ENCODE measurements at places on chromosomes 5 and 9.
A peak's percentile ranks its signal among the peaks of the same experiment; 100 is the strongest.

- no peak for DNase-seq
These were observed 397.3 kb upstream of the KLF4 start for GRCh38 chr9:107886826-107887225.

GRCh38 chr9:89794918-89795317 is 190.1 kb downstream of the GADD45G start:
- DNase-seq = no peak

DNA sequence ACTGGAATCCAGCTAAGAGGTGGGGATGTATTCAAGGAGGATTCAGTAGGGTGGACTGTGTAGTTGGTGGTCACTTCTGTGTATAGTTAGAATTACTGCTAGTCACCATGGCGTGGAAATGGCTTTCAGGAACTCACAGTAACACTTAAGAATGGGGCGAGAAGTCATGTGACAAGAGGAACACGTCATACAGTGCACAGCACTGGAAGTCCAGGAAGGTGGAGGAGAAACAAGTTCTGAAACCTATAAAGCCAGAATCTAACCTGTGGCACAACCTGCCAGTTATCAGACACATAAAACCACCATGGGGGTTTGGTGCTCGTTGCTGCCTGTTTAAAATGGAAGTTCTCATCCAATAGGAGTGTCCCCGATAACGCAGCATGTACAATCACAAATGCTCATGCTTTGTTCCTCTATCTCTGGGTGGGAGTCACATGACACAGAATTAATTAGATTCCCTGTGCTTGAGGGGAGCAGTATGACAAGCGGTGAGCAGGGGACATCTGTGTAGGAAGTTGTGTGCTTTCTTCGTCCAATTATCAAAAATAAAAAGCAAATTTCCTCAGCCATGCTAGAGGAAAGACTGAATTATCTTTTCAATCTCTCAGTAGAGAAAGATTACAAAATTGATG is 193.0 kb downstream of the SPOCK1 start:
- no peak for DNase-seq

DNA sequence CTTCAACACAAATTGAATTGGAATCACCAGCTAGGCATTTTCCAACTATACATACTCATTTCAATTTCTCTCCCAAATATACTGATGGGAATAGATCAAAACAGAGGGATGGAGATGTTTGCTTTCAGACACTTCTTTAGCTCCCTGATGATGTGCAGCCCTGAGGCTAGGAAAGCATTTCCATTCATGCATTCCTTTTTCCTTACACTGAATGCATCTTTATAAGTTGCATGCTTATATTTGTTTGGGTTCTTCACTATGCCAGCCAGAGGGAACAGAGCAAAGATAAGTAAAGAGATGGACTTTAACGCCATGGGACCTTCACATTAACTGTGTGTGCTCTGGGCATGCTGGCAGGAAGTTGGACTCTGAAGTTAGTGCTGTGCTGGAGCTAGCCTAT is 696.5 kb upstream of the CDH9 start:
- no peak for DNase-seq

GRCh38 chr5:60436518-60436917 is 263.4 kb downstream of the DEPDC1B start:
- DNase-seq = no peak

GRCh38 chr5:179194201-179194910 is 134.2 kb downstream of the ZNF354C start:
- DNase-seq = no peak

DNA sequence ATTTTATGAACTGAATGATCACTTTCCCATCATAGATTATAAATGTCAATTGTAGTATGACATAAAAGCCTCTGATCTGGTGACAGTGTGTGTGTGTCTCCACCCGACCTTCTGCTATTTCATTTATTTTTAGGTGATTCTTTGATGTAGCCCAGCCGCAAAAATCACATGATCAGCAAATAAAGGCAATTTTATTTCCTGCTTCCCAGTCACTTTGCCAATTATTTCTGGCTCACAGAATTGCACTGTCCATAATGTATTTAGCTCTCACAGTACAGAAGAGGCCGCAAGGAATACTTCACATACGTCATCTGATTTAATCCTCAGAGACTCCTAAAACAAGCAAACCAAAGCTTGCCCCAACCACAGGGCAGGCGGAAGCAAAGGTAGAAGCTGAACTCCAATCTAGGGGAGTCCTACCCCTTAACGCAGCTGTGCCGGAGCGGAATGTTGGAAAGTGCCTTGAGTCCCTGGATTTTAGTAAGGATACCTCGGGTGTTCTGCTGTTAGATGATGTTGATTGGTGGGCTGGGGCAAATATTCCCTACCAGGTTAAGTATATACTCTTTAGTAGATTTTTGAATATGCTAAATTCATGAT is 384.0 kb upstream of the IRX4 start:
- DNase-seq = peak; percentile 13

- no peak for DNase-seq
These were observed 52.2 kb downstream of the ABHD17B start for GRCh38 chr9:71858812-71859211.

DNA sequence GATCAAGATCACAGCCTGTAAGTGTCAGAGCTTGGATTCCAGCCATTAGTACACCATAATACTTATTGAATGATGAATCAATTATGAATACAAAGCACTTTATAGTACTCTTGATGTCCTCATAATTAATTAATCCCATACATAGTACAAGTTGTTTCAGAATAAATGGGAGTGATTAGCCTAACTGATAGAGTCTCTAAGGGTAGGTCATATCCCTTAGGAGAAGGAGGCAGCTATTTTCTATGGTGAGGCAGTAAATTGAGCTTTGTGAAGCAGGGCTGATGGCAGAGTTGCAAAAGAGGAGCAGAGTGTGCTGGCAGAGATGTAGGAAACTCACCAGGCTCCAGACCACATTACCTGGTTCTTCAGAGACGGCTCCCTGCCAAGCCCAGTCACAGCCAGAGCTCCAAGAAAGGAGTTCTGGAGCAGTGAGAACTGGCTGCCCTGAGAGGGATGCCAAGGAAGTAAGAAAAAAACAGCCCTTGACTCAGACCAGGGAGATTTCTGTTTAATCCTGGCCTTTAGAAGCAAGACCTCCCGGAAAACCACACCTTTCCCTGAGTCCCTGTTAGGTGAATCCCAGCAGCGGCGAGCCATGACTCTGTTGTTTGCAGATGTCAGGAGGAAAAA is 112.9 kb downstream of the SH3TC2 start:
- peak; percentile 62 for DNase-seq

GRCh38 chr5:128101676-128102075 is 18.1 kb downstream of the SLC12A2 start:
- no peak for DNase-seq

DNA sequence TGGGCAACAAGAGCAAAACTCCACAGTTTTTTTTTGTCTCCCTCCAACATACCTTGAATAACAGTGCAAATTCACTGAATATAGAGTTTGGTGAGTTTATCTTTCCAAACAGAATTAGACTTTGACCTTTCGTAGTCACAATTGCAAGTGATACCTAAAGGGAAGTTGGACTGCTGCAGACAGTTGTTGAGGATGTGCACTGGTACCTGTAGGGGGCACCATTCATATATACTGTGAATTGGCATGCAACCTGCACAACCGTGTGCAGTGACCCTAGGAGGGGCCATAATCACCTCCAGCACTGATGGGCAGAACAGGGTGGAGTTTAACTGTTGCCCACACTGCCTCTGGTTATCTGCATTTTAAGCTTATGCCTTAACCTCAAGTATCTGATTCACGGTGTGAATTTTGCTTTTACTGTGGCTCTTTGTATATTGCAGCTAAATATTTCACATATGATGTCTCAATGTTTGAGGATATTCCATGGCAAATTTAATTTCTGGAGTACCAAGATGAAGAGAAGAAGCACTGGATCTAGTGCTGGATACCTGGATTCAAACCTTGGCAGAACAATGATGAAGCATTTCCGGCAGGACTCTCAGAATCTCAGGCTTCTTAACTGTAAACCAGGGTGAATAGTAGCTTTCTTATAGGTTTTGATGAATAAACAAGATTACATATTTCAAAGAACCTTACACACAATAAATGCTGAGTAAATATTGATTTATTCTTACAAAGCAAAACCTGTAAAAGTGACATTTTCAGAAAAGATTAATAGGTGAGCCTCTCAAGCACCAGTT is 144.3 kb downstream of the ACTBL2 start:
- DNase-seq = peak; percentile 60

DNA sequence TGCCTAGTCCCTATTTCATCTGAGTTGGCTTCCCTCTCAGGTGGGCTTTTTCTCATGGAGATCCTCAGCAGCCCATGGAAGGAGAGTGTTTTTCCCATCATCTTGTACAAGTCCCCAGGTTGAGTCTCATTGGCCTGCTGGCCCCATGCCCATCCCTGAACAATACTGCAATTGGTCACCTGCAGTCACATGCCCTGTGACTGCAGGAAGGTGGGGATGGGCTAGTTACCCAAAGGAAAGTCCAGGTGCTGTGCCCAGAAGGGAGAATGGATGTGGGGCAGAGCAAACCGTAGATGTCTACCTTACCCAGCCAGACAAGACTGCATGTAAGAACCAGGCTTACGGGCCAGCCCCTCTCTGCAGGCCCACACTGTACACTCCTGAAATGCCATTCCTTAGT is 54.0 kb upstream of the SAP30L start:
- DNase-seq = no peak

DNA sequence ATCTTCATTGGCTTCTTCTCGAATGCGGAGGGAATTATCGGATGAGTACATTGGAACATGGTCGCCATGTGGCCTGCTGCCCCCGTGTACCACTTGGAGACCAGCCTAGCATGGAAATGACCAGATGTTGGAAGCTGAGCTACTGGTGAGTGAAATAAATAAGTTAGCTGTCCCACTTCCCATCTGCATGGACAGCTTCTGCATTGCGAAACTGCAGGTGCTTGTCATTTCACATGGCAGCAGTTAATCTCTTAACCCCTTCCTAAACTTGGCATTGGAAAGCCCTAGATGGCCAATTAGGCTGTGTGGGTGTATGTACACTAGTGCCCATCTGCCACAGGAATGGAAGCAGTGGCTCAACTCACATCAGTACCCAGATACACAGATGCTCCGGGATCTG is 246.6 kb upstream of the IL12B start:
- no peak for DNase-seq

GRCh38 chr5:179794171-179794570 is 385 bp downstream of the LTC4S start:
- DNase-seq = no peak

- no peak for DNase-seq
These were observed 64.6 kb downstream of the YTHDC2 start for GRCh38 chr5:113578091-113578490.

DNA sequence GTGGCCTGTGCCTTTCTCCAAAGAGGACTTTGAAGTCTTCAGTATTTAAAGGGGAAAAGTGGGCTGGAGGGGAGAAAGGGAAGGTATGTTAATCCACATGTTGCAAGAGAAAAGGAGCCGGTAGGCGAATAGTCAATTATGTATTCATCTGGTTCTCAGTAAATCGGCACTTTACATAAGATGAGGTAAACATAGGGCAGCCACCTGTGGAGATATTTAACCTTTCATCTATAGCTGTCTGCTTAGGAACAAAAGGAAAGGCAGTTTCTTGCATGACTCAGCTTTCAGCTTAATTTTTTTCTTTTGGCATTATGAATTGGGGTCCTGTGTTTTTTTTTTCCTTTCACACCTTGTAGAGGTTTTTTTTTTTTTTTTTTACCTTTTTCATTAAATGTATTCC is 42.2 kb downstream of the FGD3 start:
- DNase-seq = no peak

DNA sequence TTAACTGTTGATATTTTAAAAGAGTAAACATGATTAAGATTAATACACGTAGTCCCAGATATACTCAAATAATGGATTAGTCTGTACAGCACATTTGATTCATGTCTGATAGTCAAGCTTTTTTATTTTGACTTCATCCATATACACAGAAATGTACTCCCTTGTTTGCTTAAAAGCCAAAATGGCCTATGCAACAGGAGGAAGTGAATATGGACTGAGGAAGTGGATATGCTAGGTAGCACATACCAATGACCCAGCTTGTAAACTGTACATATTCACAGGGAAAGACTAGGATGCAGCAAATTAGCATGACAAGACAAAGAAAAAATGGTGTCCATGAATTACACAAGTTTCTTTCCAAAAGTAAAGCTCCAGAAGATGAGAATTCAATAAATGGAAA is 109.7 kb downstream of the CAAP1 start:
- no peak for DNase-seq

- no peak for DNase-seq
These were observed 3.7 kb upstream of the NIPAL4 start for GRCh38 chr5:157456301-157456700.

DNA sequence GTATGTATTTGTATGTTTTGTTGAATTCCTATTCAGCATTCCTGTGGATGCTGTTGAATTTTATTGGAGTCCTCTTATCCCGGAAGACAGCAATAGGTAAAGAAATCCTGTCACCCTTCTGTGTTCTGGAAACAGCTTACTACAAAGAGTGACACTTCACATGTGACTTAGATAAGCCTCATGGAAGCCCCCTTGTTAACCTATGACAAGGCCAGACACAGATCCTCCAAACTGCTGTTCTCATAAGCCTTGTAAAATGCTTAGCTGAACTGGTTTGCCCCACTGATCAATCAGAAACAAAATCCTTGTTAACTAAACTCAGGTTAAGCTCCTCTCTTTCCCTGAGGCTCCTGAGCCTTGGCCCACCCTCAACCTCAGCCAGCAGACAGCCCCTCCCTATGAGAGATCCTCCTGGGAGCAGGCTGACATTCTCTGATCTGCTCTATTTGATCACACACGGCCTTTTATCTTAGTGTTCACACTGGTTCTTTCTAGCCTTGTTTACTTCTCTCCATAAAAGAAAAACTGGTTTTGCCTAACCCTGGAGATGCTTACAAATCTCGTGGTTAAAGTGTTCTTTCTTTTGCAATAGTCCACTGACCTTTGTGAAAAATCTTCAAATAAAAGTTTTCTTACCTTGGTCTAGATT is 29.4 kb upstream of the ATP6V1G1 start:
- peak; percentile 61 for DNase-seq

- DNase-seq = peak; percentile 86
These were observed at the start of gene LHX3 for GRCh38 chr9:136204838-136205706. Gene LHX3 (minus strand): TSS chr9:136205128. CDS start chr9:136205012, 116 bp downstream.
